ENCODE measurements at places on chromosomes 11 and 22. TPM values are rescaled to one million over a fixed set of nuclear protein-coding genes. Genes with fewer than 3 reads are reported as not detected.

DNA sequence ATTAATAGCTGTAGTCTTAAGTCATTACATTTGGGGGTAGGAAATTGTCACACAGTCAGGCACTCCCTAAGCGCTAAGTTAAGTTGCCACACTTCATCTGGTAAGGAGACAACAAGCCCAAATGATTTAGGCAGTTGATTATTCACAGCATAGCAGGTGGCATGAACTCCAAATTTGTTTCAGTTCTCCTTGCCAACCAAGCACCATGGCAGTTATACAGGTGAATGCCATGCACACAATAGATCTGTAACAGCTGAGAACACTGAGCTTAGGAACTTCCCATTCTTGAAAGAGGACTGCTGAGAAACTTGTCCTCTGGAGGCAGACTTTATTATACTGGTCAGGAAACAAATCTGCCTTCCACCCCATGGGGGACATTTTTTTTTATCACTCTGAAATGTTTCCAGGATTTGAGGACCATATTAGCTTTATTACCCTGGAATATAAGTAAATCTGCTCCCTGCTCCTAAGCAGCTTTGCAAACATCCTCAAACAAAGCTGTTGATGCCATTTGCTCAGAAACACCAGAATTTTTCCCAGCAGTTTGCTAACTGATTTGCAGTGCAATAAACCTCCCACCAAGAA lies 5.1 kb upstream of the INTS4 start:
- H3K27ac ChIP-seq: no peak overlapping the region
- H3K4me3 ChIP-seq: no peak overlapping the region
- no peaks in the 10 kb centered on the region for H3K27me3 ChIP-seq
- no peaks in the 10 kb centered on the region for H3K36me3 ChIP-seq
- no peak for DNase-seq

DNA sequence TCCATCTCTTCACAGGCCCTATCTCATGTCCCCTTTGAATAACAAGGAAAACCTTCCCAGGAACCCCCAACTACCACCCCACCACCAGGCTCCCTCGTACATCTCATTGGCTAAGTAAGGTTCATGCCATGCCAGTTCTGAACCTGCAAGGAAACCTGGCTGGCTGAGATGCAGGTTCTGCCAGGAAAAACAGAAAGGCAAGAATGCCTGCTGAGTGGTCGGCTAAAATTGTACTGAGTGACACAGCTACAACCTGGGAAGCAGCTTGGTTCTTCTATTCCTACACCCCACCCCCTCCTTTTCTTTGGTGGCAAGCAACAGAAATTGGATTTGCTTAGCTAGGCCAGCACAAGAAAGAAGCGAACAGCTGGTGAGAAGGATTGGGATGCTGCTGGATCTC lies 36.1 kb upstream of the TSPAN18 start:
- no peak overlapping the region for H3K4me3 ChIP-seq
- H3K27me3 ChIP-seq: no peaks in the 10 kb centered on the region
- no peaks in the 10 kb centered on the region for H3K4me1 ChIP-seq
- DNase-seq: no peak

GRCh38 chr22:35575116-35575748 lies 34.6 kb downstream of the RASD2 start:
- no peak for DNase-seq
- H3K27ac ChIP-seq: no peak overlapping the region
- H3K27me3 ChIP-seq: no peaks in the 10 kb centered on the region
- no peaks in the 10 kb centered on the region for H3K36me3 ChIP-seq
- H3K4me1 ChIP-seq: no peaks in the 10 kb centered on the region
- no peak overlapping the region for H3K4me3 ChIP-seq

- no peaks in the 10 kb centered on the region for H3K36me3 ChIP-seq
- no peak for DNase-seq
- H3K27me3 ChIP-seq: no peaks in the 10 kb centered on the region
- H3K4me1 ChIP-seq: no peaks in the 10 kb centered on the region
- no peak overlapping the region for H3K4me3 ChIP-seq
Measured at GRCh38 chr11:129974237-129974636, 28.4 kb downstream of the PRDM10 start.

DNA sequence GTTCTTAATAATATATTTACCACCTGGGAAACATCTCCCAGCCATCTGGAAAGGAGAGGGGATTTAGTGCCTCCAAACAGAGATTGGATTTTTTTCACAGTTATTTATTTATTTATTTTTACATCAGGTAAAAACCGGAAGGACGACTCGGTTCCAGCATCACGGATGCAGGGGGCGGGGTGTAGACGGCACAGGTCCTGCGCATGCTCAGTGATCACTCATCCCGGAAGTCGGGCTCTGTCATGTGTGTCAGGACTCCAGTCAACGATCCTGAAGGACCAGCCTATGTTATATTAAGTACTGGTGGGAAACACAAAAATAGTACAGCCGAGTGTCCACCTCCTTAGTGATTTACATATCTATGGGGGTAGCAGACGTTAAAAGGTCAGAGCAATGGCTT lies 467.6 kb downstream of the NTM start:
- H3K27me3 ChIP-seq: no peaks in the 10 kb centered on the region
- no peak for DNase-seq
- H3K27ac ChIP-seq: no peak overlapping the region
- H3K4me1 ChIP-seq: no peaks in the 10 kb centered on the region
- H3K4me3 ChIP-seq: no peak overlapping the region

- no peaks in the 10 kb centered on the region for H3K4me1 ChIP-seq
- no peaks in the 10 kb centered on the region for H3K36me3 ChIP-seq
- H3K27me3 ChIP-seq: peaks cover 14% of the 10 kb centered on the region
- H3K27ac ChIP-seq: no peak overlapping the region
Measured at GRCh38 chr22:35526333-35526979, 14.2 kb upstream of the RASD2 start.

- H3K4me1 ChIP-seq: no peaks in the 10 kb centered on the region
- no peak overlapping the region for H3K4me3 ChIP-seq
- peak; percentile 96 for DNase-seq
- H3K27me3 ChIP-seq: no peaks in the 10 kb centered on the region
Measured at GRCh38 chr11:65204646-65205601, 23.2 kb downstream of the CAPN1 start.

- H3K4me1 ChIP-seq: no peaks in the 10 kb centered on the region
- H3K27me3 ChIP-seq: no peaks in the 10 kb centered on the region
- no peaks in the 10 kb centered on the region for H3K36me3 ChIP-seq
- DNase-seq: no peak
- no peak overlapping the region for H3K4me3 ChIP-seq
Measured at GRCh38 chr11:16367252-16367651, 10.9 kb upstream of the SOX6 start.

DNA sequence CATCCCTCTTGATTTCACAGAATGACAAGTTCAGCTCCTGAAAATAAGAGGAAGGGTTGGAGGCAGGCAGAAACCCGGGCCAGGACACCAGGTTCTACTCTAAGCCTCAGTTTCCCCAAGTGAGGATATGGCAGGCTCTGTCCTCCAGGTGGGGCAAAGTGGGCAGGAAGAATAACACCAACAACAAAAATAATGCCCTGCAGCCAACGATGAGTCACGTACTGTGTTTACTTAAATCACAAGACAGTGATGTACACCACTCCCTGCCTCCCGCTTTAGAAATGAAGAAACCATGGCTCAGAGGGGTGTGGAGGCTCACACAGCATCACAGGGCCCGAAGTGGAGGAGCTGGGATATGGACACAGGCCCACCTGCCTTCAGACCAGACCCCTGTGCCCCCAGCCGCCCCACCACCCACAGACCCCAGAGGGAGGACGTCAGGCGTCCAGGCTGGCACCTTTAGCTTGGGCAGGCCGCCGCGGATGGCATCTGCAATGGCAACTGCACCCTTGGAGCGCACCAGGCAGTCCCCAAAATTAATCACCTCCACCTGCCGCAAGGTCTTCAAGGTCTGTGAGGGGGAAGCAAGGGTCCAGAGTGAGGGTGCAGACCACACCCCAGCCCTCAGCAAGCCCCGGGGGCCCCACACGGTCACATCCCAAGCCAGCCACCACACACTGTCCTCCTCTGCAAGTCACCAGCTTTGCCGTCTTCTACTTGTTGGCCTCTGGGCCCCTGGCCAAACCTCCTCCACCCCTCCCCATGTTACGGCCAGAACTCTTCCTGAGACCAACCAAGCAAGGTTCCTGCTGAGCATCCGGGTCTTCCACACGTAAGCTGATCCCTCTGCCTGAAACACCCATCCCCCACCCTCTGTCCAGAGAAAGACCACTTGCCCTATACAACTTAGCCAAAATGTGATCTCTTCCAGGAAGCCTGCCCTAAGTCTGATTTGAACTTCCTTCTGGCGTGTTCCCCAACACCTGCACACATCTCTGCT lies 15.8 kb upstream of the CHADL start:
- no peaks in the 10 kb centered on the region for H3K4me1 ChIP-seq
- peaks cover 70% of the 10 kb centered on the region for H3K36me3 ChIP-seq
- H3K27me3 ChIP-seq: no peaks in the 10 kb centered on the region
- DNase-seq: no peak

DNA sequence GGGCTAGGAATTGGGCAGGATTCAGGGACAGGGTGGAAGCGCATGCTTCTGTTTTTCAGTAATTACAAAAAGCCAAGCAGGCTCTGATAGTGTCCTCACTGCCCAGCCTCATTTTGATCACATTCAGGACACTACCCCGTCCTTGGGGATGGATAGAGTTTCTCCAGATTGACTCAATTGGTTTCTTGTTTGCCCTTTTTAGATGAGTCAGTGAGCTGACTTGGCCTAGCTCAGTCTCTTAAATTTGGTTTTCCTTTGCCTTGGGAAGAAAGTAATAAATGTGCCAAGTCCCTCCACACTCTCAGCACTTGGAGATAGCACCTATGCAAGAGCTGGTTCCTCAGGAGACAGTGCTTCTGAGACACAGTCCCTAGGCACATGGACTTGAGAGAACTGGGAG lies 25.5 kb downstream of the DKK3 start:
- DNase-seq: no peak
- H3K36me3 ChIP-seq: peaks cover 5% of the 10 kb centered on the region
- H3K27ac ChIP-seq: no peak overlapping the region
- no peaks in the 10 kb centered on the region for H3K27me3 ChIP-seq
- H3K4me3 ChIP-seq: no peak overlapping the region

- no peak for DNase-seq
- H3K4me1 ChIP-seq: peaks cover 1% of the 10 kb centered on the region
- H3K4me3 ChIP-seq: no peak overlapping the region
- no peaks in the 10 kb centered on the region for H3K36me3 ChIP-seq
- no peaks in the 10 kb centered on the region for H3K27me3 ChIP-seq
- no peak overlapping the region for H3K27ac ChIP-seq
Measured at GRCh38 chr11:76559346-76559745, 111.2 kb downstream of the LRRC32 start.

GRCh38 chr11:45089251-45089650 lies 57.2 kb upstream of the PRDM11 start:
- DNase-seq: no peak
- H3K4me1 ChIP-seq: no peaks in the 10 kb centered on the region
- no peaks in the 10 kb centered on the region for H3K36me3 ChIP-seq

GRCh38 chr11:2767801-2768200 lies 68.0 kb upstream of the KCNQ1OT1 start:
- no peaks in the 10 kb centered on the region for H3K4me1 ChIP-seq
- H3K4me3 ChIP-seq: no peak overlapping the region
- peak; percentile 6 for DNase-seq
- H3K27ac ChIP-seq: no peak overlapping the region
- H3K27me3 ChIP-seq: peaks cover 11% of the 10 kb centered on the region

GRCh38 chr11:13465909-13466371 lies 2.9 kb upstream of the BTBD10 start:
- no peak overlapping the region for H3K27ac ChIP-seq
- no peak overlapping the region for H3K4me3 ChIP-seq
- H3K4me1 ChIP-seq: peaks cover 7% of the 10 kb centered on the region
- DNase-seq: no peak
- H3K27me3 ChIP-seq: no peaks in the 10 kb centered on the region

DNA sequence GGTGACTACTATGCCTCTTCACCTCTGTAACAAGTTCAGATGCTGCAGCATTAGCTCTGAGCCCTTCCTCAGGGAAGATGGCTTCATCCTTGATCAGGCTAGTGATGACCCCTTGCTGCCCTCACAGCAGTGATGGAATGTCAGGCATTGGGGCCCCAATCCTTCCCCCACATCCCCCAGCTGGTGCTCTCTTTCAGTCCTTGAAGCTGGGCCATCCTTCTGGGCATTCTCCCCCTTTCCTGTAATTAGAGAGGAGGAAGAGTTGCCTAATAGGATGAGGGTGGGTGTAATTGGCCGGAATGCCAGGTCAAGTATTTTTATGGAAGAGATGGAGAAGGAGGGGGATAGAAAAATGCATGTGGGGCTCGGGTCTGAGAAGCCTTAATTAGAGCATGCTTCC lies 62.6 kb downstream of the TRAF6 start:
- no peaks in the 10 kb centered on the region for H3K36me3 ChIP-seq
- H3K27me3 ChIP-seq: no peaks in the 10 kb centered on the region
- H3K4me1 ChIP-seq: no peaks in the 10 kb centered on the region
- DNase-seq: no peak
- H3K4me3 ChIP-seq: no peak overlapping the region

- H3K27me3 ChIP-seq: peaks cover 9% of the 10 kb centered on the region
- peak overlapping the region; percentile 84 for H3K4me3 ChIP-seq
- peak overlapping the region; percentile 79 for H3K27ac ChIP-seq
- no peaks in the 10 kb centered on the region for H3K4me1 ChIP-seq
- peaks cover 4% of the 10 kb centered on the region for H3K36me3 ChIP-seq
Measured at GRCh38 chr11:73143126-73143838, 1.2 kb upstream of the FCHSD2 start.

DNA sequence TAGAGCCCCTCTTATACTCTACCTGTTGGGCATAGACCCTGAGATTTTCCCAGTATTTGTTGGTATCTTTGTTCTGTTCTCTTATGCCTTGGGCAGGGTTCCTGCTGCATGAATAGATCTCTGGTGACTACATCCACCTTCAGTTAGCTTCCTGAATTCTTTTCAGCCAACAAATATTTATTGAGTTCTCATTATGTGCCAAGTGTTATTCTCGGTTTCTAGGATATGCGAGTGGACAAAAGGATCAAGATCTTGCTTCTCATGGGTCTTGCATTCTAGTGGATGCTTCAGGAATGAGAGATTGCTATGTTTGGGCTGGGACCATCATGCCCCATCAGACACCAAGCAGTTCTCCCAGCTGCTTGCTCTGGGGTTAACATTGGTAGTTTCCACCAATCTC lies 340.0 kb downstream of the METTL15 start:
- no peaks in the 10 kb centered on the region for H3K36me3 ChIP-seq
- H3K27ac ChIP-seq: no peak overlapping the region

ROBO4 gene
- total RNA-seq: not detected

TSPO gene
- 10.5 TPM for total RNA-seq

SCGB1D4 gene
- total RNA-seq: not detected

OR51B2 gene
- not detected for total RNA-seq

YPEL4 gene
- total RNA-seq: not detected

PGAP2 gene
- 33.8 TPM for total RNA-seq

USP35 gene
- 8.6 TPM for total RNA-seq

GLB1L3 gene
- total RNA-seq: 7.1 TPM

FAM180B gene
- 0.16 TPM for total RNA-seq

PPP1CA gene
- 223 TPM for total RNA-seq

HEPN1 gene
- not detected for total RNA-seq

HORMAD2 gene
- not detected for total RNA-seq

SMTNL1 gene
- not detected for total RNA-seq

KRTAP5-7 gene
- total RNA-seq: not detected

All from endodermal cell (in vitro differentiated cells).